Dermis microvascular lymphatic vessel endothelial cell (primary cell): ENCODE measurements at places on chromosomes 4 and X. TPM values are rescaled to one million over a fixed set of nuclear protein-coding genes. Genes with fewer than 3 reads are reported as not detected.

The KCNIP4 gene
- not detected in 2 replicates for total RNA-seq

The PRSS12 gene
- total RNA-seq = 5.9 and 17.8 TPM in 2 replicates

The MSX1 gene
- total RNA-seq = 2.1 and 2.3 TPM in 2 replicates

The MAGEC3 gene
- total RNA-seq = not detected in 2 replicates

GRCh38 chr4:74006009-74006476, 7.6 kb upstream of the CXCL5 start:
- no peak for DNase-seq

- no peak for DNase-seq
Measured at GRCh38 chr4:61214680-61215079, 14.6 kb downstream of the ADGRL3 start.

GRCh38 chr4:162565730-162566129, 401.9 kb upstream of the FSTL5 start:
- DNase-seq = no peak

DNA sequence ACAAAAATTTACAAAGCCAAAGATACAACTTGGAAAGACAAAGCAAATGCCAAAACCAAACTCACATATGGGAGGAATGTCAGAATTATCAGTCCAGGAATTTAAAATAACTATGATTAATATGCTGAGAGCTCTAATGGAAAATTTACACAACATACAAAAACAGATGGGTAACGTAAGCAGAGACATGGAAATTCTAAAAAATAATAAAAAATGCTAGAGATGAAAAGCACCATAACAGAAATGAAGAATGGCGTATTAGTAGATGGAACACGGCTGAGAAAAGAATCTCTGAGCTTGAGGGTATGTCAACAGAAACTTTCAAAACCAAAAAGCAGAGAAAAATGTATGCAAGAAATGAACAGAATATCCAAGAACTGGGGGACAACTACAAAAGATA, 4.1 kb upstream of the MANBA start:
- no peak for DNase-seq

DNA sequence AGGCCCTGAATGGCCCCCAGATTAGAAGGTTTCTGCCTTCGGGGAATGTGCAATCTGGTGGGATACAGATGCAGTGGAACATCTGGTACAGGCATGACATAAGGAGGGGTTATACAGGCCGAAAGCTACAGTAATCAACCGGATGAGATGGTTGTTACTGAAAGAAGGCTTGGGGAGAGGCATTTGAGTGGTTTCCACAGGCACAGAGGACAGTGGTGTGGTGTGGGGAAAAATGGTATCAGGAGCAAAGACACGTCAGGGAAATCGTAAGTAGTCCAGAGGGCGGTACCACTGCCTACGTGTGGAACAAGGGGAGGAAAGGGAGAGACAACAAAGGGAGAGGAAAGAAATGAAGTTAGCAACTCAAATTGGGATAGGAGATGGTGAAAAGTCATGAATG, 3.0 kb downstream of the PDLIM3 start:
- DNase-seq = no peak
